LNCaP clone FGC (cell line): ENCODE measurements at places on chromosomes 7 and 10.

GRCh38 chr10:78974617-78975317 is 94.0 kb upstream of the ZMIZ1 start:
- DNase-seq = peak; percentile 11

DNA sequence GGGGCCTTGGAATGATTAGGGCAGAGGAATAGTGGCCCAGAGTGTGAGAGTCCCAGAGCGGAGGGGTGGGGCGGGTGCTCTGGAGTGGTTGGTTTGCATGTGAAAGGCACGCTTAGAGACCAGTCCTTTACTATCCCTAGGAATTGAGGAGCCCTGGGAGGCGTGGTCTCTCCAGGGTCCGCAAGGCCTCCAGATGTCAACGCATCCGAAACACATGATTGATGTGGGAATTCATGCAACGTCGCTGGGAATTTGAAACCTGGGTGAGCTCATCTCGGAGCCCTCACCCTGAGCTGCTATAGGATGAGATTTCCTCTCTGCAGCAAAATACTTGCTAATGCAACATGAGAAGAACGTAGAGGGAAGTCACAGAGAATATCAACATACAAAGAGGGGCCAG is 51.2 kb downstream of the NPTX2 start:
- no peak for DNase-seq

- DNase-seq = no peak
These were observed 88.4 kb upstream of the SMNDC1 start for GRCh38 chr10:110392868-110393740.

- no peak for DNase-seq
These were observed 99.7 kb upstream of the CAV2 start for GRCh38 chr7:116399819-116400218.

DNA sequence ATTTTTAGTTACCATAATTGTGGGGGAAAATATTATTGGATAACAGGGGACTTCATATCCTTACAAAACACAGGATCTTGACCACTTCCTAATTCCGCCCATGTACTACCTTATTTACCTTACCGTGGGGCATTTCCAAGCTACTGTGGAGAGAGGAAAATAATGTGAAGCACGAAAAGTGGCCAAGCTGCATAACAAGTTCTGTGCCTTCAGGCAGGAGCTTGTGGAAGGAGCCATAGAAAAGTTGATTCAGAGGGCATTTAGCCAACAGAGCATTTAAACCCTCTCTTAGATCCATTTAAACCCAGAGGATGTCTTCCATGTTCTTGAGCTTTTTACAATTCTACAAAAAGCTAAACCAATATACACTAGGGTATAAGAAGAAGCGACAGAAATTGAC is 41.6 kb downstream of the DNAJB9 start:
- DNase-seq = peak; percentile 97

DNA sequence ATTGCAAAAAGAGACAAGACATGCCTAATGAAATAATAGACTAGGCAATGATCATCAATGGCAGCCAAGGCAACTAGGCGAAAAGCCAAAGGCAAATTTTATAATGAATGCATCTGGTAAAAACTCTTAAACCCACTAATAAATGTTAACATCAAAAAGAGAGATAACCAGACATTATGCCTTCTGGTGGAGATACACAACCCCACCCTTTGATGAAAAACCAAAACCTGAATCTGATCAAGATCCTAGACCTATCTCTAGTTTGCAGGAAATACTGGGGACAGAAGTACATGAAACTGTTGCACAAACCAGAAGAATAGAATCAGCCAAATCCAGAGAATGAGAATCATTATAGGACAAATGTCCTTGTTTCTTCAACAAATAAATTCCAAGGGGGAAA is 22.0 kb upstream of the GSAP start:
- DNase-seq = no peak

GRCh38 chr7:17131060-17131345 is 167.4 kb upstream of the AHR start:
- DNase-seq = no peak
